ENCODE measurements at places on chromosomes 12 and 14.

DNA sequence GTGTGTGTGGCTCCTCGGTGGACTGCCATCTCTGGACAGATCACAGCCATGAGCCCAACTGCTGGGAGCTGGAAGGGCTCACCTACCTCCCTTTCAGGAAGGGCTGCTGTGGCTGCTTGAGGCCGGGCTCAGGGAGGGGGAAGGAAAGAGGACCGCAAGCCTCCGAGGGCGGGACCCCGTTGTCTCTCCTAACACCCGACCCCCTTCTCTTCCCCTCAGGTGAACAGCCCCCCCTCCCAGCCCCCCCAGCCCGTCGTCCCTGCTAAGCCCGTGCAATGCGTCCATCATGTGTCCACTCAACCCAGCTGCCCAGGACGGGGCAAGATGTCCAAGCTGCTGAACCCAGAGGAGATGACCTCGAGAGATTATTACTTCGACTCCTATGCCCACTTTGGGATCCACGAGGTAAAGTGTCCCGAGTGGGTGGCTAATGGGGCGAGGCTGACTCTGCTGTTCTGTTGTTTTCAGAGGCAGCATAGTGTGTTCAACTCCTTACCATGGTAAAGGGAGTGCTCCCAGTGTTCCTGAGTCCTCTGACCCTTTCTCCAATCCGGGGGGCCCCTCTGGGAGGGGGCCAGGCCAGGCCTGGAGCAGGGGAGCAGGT is 49.5 kb downstream of the PRMT8 start:
- no peak for DNase-seq

DNA sequence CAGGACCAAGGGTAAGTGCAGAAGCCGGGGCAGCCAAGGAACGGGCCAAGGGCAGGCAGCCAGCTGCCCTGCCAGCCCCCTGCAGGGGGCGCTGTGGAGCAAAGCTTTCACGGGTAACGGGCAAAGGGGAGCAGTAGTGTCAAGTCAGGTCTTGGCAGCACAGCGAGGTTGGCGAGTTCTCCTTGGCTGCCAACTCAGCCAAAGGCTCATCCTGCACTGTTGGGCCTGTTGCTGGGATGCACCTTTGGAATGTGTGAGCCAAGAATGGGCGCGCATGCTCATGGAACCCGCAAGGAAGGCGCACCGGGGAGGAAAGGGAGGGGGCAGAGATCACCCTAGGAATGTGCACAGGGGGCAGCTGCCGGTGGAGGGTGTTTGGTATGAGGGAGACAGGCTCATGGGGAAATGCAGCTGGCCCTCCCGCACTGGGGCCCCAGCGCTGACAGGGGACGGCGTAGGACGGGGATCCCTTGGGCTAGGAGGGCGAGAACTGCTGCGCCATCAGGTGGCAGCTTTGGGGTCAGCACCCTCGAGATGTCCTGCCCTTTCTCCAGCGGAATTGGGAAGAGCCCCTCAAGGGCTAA is 138.0 kb downstream of the ASCL4 start:
- no peak for DNase-seq

DNA sequence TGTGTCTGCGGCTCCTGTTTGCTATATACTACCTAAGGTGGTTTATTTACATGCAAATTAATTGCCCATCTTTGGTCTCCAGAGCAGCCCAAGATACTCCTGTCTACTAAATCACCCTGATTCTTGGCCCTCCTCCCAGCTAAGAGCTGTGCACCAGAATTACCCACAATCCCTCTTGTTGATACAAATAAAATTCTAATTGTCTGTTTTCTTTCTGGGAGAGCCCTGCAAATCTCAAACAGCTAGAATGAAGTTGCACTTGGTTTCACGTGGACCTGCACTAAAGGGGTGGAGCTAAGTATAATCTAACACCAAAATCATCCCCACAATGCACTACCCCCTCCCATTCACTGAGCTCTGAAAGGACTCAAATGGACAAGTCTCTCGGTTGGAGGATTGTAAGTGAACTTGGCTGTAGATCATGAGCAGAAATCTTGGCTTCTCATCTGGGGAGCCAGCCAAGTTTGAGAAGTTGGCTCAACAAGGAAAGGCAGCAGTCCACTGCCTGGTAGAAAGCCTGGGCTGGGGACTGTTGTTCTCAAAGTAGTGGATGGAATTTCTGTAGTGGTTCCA is 6.6 kb downstream of the MAX start:
- DNase-seq = no peak

DNA sequence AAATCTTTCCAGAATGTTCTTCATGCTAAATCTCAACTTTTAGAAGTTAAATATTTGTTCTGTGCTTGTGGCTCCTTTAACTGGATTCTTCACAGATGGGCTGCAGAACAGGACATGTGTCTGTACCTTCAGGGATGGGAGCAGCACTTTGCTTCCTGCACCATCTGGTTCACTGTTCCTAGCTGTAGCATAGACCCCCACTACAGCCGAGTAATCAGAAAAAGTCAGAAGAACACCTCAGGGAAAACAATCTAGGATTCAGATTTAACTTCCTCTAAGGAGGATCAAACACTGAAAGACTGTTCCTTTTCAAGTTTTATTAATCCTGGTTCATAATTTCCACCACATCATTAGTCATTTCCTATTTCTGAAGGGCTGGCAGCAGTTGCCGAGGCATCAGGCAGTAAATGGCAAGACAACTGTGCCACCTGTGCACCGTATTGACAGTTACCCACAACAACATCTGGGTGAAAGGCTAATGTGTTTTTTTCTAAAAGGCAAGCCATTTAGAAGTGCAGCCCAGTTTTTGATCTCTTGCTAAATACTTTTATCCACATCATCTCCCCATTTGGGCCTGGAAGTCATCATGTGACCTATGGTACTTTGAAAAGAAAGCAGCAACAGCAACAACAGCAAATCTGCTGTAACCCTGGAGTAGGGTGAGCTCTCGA is 212.8 kb upstream of the BMP4 start:
- no peak for DNase-seq

DNA sequence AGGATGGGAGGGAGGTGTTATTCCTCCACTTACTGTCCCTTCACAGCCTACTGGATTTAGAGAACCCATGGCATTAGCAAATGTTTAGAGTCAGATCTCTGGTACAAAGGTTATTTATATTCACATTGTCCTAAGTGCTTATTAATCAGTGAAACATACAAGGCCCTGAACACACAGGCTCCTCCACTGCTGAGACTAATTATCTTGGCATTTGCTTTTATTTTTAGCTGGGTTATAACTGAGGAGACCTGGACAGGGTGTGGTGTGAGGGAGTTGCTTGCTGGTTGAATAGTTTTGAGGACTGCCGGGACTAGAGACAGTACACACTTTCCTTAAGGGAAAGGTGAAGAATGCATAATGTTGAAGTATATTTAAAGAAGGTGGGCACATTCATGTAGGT is 77.5 kb downstream of the FIGNL2 start:
- DNase-seq = no peak

DNA sequence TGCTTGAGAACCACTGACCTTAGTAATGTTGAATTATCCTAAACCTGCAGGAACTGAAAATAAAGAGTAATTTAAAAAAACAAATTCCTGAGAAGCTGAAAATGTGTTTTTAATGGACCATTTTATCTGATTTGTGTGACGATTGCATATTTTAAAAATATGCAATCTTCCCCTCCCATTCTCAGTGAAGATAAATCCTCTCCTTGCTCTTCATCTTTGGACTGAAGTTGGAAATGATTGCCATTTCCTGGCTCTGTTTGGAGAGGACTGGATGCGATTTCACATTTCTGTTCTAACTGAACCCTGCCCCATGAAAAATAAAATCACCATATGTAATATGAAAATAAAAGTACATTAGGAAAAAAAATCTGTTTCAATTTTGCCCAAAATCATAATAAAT is 216.3 kb downstream of the SLC6A15 start:
- DNase-seq = no peak

- no peak for DNase-seq
These were observed 2.2 kb upstream of the PTGDR start for GRCh38 chr14:52265253-52265652.

GRCh38 chr12:124909831-124910560 is 4.5 kb downstream of the UBC start:
- DNase-seq = no peak

Measured in cardiac septum (tissue), 1 donor.